ENCODE measurements at places on chromosomes 3 and 15. TPM values are rescaled to one million over a fixed set of nuclear protein-coding genes. Genes with fewer than 3 reads are reported as not detected.

TMCO5A gene
- total RNA-seq: not detected

SERINC4 gene
- 0.24 TPM for total RNA-seq

ZCWPW2 gene
- 0.77 TPM for total RNA-seq

HRG gene
- 1.7 TPM for total RNA-seq

GRCh38 chr3:193831495-193832455, 238.8 kb downstream of the OPA1 start:
- peak overlapping the region; percentile 7 for H3K27ac ChIP-seq
- peaks cover 19% of the 10 kb centered on the region for H3K4me1 ChIP-seq
- no peak for DNase-seq
- H3K27me3 ChIP-seq: no peaks in the 10 kb centered on the region
- H3K4me3 ChIP-seq: no peak overlapping the region
- H3K36me3 ChIP-seq: no peaks in the 10 kb centered on the region

- H3K27ac ChIP-seq: no peak overlapping the region
- no peaks in the 10 kb centered on the region for H3K4me1 ChIP-seq
- H3K27me3 ChIP-seq: no peaks in the 10 kb centered on the region
Observed at GRCh38 chr15:100705841-100706240, 103.5 kb downstream of the ASB7 start.

DNA sequence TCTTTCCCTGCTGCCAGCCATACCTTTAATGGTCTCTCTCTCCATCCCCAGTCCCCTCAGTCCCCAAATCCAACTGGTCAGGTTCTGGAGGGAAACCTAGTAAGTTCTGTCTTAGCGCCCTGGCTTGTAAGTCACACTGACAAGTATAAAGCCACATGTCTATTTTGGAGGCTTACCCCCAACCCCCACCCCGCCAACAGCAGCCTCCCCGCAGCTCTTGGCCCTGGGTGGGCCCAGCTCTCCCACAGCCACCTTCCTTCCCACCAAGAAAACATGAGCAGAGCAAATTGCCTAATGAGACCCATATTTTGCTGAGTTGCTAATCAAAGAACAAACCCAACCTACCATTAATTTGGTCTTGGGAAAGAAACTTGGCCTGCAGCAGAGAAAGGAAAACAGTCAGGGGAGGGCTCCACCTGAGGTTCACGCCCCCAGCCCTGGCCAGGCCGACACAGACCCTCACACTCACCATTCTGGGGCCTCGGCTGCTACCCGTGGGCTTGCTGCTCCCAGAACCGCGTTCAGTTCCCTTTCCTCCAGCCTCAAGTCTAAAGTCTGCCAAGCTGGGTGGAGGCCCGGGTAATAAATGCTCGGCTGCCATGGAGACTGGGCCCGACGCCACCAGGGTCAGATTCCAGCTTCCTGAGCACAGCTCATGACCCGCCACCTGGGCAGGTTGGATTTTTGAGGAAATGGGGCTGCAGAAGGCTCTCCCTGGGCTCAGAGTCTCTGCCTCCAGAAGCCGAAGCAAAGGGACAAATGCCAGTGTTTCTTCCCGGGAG, at the start of gene CALML4:
TSS of gene CALML4 (minus strand) at position 557 of the 782 bp plus-strand sequence. CDS start at position 472, 85 bp downstream.
- no peaks in the 10 kb centered on the region for H3K36me3 ChIP-seq
- H3K27ac ChIP-seq: peak within 1 kb of the TSS; percentile 97
- no peak within 1 kb of the TSS for H3K4me3 ChIP-seq
- H3K4me1 ChIP-seq: peaks cover 49% of the 10 kb centered on the region
- DNase-seq: peak; percentile 89

- no peaks in the 10 kb centered on the region for H3K4me1 ChIP-seq
- no peaks in the 10 kb centered on the region for H3K36me3 ChIP-seq
- H3K4me3 ChIP-seq: no peak overlapping the region
- DNase-seq: no peak
Observed at GRCh38 chr3:195403841-195404408, 38.9 kb downstream of the ACAP2 start.

DNA sequence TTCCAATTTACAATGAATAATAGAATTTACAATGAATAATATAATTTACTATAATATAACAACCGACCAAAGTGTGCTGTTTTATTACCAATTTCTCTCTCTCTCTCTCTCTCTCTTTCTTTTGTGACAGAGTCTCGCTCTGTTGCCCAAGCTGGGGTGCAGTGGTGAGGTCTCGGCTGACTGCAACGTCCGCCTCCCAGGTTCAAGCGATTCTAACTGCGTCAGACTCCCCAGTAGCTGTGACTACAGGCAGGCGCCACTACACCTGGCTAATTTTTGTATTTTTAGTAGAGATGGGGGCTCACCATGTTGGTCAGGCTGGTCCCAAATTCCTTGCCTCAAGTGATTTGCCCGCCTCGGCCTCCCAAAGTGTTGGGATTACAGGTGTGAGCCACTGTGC, 17.0 kb upstream of the CCNL1 start:
- no peak for DNase-seq
- no peaks in the 10 kb centered on the region for H3K27me3 ChIP-seq

GRCh38 chr3:155441026-155441425, 147.5 kb upstream of the STRIT1 start:
- H3K27ac ChIP-seq: no peak overlapping the region

DNA sequence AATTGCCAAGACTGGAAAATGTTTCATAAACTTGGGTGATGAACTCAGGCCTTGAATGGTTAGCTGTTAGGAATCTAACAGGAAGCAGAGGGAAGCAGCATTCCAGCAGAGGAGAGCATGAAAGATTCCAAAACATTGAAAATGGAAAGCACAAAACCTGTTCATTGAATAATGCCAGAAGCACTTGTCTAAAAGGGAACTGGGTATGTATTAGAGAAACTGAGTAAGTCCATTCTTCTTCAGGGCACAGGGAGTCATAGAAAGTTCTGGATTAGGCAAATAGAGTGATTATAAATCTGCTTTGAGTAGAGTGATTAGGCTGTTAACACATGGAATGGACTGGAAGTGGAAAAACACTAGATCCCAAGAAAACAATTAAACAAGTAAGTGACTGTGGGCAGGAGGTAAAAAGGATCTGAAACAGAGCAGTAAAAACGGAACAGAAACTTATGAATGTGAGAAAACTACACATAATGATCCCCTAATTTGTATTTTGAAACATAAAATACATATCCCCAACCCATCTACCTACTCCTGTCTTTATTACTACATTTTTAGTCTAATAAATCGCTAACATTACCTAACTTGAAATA, 343.4 kb downstream of the TBC1D5 start:
- H3K27ac ChIP-seq: no peak overlapping the region
- no peak for DNase-seq
- no peaks in the 10 kb centered on the region for H3K27me3 ChIP-seq
- H3K4me1 ChIP-seq: no peaks in the 10 kb centered on the region
- no peak overlapping the region for H3K4me3 ChIP-seq

DNA sequence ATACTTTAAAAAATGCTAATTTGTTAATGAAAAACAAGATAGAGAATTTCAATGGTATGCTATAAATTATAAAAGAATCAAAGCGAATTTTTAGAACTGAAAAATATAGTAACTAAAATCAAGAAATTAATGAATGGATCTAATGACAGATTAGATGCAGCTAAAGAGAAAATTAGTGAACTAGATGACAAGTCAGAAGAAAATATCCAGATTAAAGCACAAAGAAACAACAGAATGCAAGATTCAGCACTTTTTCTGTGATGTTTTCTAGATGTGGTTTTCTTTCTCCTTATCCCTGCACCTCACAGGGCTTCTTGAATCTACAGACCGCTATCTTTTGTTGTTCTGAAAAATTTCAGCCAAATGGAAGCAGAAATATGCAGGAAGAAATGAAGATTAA, 54.4 kb downstream of the INO80 start:
- H3K4me1 ChIP-seq: no peaks in the 10 kb centered on the region
- no peak overlapping the region for H3K27ac ChIP-seq
- H3K4me3 ChIP-seq: no peak overlapping the region
- no peak for DNase-seq

- DNase-seq: peak; percentile 72
- peaks cover 3% of the 10 kb centered on the region for H3K36me3 ChIP-seq
- peaks cover 7% of the 10 kb centered on the region for H3K4me1 ChIP-seq
- H3K4me3 ChIP-seq: peak overlapping the region; percentile 87
- H3K27ac ChIP-seq: peak overlapping the region; percentile 98
- no peaks in the 10 kb centered on the region for H3K27me3 ChIP-seq
Observed at GRCh38 chr3:196941729-196942225, 551 bp downstream of the NCBP2 start.

- DNase-seq: no peak
- no peaks in the 10 kb centered on the region for H3K36me3 ChIP-seq
- H3K4me1 ChIP-seq: no peaks in the 10 kb centered on the region
- no peak overlapping the region for H3K4me3 ChIP-seq
Observed at GRCh38 chr15:66430627-66431255, 44.0 kb downstream of the MAP2K1 start.

DNA sequence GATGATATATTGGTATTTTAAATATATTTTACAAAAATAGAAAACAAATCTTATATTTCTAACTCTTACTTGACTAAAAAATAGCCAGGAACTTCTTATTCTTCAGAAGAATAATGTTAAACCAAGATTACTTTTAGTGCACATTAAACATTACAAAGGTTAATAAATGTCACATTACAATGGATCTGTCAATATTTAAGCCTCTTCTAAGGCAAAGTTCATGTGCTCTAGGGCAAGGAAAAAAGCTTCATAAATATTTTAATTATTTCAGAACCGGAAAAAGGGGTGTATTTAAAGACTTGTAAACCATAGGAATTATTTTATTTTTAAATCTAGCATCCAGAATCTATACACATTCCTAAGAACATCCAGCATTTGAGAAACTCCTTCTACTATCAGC, 166.9 kb upstream of the ROBO2 start:
- no peak overlapping the region for H3K4me3 ChIP-seq
- peak overlapping the region; percentile 56 for H3K27ac ChIP-seq
- H3K27me3 ChIP-seq: no peaks in the 10 kb centered on the region
- no peaks in the 10 kb centered on the region for H3K36me3 ChIP-seq
- no peak for DNase-seq

DNA sequence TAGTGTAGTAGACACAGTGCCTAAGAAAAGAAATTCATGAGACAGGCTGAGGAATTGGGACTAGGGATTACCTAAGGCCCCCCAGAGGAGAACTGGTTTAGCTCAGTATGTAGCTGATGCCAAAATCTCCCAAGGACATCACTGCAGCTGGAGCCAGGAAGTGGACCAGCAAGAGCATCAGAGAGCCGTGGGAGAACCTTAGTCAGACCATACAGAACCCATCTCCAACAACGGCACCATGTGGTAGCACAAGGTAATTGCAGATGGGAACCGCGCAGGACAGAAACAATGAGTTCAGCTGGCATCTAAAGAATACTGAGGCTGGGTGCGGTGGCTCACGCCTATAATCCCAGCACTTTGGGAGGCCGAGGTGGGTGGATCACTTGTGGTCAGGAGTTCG, 81.7 kb downstream of the WNT5A start:
- no peak overlapping the region for H3K4me3 ChIP-seq
- H3K36me3 ChIP-seq: no peaks in the 10 kb centered on the region
- H3K4me1 ChIP-seq: peaks cover 6% of the 10 kb centered on the region
- no peak overlapping the region for H3K27ac ChIP-seq
- DNase-seq: peak; percentile 35

- DNase-seq: no peak
Observed at GRCh38 chr3:28171962-28172361, 69.5 kb upstream of the CMC1 start.

Data from hepatocyte (in vitro differentiated cells).